ENCODE measurements at places on chromosomes 13 and 19.

- DNase-seq, result no peak
These were observed 73.2 kb upstream of the SLC15A1 start for GRCh38 chr13:98825659-98826058.

DNA sequence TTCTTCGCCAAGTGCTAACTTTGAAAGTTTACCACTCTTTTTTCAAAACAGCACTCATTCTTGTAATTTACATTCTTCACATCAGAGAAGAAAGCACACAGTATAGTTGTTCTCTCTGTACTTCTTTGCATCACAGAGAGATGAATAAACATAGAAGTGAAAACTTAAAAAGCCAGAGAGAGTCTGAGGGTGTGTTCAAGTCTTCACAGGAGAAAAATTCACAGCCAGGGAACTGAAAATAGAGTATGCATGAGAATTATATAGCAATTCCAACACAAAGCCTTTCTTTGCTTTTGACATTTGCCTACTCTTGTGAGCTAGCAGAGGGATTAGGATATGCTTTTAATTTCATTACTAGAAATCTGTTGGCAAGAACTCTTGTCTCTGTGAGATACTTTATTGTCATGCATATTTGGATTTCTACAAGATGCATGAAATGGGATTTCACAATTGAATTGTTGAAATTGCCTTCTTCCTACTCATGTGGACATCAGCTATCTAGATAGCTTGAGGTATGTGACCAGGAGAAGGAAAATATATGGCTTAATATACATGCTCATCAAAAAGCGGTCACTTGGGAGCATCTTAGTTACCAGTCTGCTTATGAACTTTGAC is 166.1 kb downstream of the SLC7A1 start:
- no peak for DNase-seq

- no peak for DNase-seq
These were observed 3.3 kb downstream of the ALOX5AP start for GRCh38 chr13:30738526-30739236.

- DNase-seq, result no peak
These were observed 64.9 kb downstream of the EDNRB start for GRCh38 chr13:77853703-77854102.

- DNase-seq, result no peak
These were observed 11.6 kb downstream of the CNFN start for GRCh38 chr19:42378225-42379215.

Data from GM10248 (cell line).